ENCODE measurements at places on chromosomes 16 and 17.
A peak's percentile ranks its signal among the peaks of the same experiment; 100 is the strongest.

GRCh38 chr17:57379895-57380434 lies 123.6 kb downstream of the MSI2 start:
- no peak for DNase-seq

DNA sequence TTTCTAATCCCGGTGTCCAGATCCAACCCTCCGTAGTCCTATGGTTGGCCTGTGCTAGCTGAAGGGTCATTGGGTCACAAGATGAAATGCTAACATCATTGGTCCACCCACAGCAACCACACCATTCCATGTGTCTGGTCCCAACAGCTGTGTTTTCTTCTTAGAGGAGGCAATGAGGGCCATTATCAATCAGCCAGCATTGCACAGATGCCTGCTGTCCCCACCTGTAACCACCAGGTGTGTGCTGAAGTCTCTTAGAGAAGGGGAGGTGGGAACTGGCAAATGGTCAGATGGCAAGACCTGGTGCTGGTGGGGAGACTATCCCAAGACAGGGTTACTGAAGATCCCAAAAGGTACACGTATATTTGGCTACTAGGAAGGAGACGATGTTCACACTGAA lies 37.4 kb downstream of the HIC1 start:
- DNase-seq: no peak

DNA sequence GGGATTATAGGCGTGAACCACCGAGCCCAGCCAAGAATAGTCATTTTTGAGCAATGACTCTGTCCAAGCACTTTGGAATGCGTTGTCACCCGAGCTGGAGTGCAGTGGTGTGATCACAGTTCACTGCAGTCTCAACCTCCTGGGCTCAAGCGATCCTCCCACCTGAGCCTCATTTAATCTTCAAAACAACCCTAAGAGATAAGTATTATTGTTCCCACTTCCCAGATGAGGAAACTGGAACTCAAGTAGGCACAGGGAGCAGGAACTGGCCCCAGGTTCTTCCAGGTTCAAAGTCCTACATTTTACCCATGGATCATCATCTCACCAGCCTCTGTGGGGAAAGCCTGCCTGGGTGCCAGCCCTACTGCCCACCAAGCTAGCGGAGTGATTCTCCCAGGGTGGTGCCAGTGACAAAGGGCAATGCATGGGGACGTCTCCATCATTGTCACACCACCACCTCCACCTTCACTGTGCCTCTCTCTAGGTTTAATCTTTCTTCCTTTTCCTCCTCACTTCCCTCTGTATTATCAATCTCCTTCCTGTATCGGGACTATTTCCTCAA lies 11.3 kb upstream of the RNF157 start:
- no peak for DNase-seq

- DNase-seq: peak; percentile 87
Observed at GRCh38 chr16:56576585-56577299, 11.9 kb downstream of the MT4 start.

- peak; percentile 70 for DNase-seq
Observed at GRCh38 chr17:57461082-57461481, 204.8 kb downstream of the MSI2 start.

GRCh38 chr16:15552507-15552906 lies 90.4 kb downstream of the MARF1 start:
- peak; percentile 37 for DNase-seq

DNA sequence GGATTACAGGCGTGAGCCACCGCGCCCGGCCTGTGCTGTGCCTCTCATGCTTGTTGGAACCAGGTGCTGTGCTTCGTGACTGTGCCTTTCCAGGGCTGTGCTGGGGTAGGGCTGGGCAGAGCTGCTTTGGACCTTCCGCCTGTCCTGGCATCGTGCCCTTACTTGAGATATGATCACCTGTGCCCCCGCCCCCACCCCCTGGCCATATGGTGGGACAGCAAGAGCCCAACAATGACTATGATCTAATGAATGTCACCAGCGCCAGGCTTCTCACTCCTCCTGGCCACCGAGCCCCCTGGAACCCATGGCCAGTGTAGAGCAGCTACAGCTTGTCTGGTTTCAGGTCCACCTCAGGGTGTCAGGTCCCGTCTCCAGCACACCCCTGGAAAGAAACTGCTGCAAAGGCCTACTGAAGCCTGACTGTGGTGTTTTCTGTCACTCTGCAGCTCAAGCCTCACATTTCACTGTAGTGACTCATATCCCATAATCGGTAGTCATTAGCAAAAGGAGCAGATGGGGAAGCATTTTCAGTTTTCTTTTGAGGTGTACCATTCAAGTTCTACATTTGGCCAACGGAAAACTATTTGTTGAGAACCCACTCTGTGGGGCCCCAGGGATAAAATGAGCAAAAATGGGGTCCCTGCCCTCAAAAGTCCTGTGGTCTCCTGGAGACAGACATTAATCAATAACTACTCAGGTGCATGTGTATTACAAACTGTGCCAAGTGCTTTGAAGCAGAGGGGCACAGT lies 22.1 kb downstream of the FCSK start:
- DNase-seq: peak; percentile 68

- no peak for DNase-seq
Observed at GRCh38 chr17:41919165-41919817, 540 bp upstream of the ACLY start.

GRCh38 chr17:38534498-38534885 lies 71.3 kb downstream of the SRCIN1 start:
- no peak for DNase-seq

- no peak for DNase-seq
Observed at GRCh38 chr16:76511203-76511602, 234.0 kb downstream of the CNTNAP4 start.

- no peak for DNase-seq
Observed at GRCh38 chr16:11215935-11216556, 40.0 kb downstream of the SOCS1 start.

DNA sequence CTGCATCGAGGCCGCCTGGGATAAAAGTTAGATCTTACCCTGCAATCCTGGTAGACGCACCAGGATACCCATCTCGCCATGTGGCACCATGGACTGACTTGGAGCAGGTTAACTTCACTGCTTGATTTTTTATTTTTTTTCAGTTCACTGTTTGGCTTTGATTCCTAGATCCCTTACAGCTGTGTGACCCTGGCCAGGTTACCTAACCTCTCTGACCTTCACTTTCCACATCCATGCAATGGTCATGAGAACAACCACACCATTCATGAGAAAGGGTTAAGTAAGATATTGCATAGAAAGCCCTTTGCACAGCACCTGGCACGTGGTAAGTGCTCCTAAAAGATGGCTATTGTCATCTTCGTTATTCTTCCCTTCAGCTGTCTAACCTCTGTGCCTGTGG lies 230.5 kb downstream of the SOX9 start:
- DNase-seq: no peak

DNA sequence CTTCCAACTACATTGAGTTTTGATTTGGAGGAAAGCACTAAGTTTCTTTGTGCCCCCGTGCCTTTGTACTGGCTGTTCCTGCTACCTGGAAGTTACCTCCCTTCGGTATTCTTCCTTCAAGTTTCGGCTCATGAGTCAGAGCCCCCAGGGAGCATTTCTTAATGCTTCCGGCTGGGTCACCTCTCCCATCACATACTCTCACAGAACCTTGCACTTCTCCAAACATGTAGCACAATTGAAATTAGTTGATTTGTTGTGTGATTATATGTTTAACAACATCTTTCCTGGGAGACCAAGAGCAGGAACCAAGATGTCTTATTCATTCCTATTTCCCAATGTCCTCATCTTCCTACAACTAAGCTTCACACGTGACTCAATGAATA lies 158.6 kb upstream of the CDH5 start:
- no peak for DNase-seq

GRCh38 chr17:50111673-50112655 lies 16.8 kb downstream of the PDK2 start:
- no peak for DNase-seq

DNA sequence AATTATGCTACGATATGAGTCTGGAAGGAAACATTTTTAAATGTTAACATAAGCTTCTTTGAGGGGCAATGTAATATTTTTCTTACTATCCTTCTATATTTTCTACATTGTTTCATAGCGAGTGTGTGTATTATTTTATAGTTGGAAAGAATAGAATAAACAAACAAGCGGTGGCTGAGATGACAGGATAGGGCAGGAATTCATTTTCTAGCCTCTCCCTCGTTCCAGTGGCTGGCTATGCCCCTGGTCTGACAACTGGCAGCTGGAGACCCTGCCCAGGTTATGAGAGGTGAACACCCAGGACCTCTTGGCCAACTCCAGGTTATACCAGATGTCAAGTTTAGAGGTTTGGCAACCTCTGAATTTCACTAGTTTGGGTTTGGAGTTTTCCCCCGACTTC lies 14.5 kb upstream of the TNRC6C start:
- DNase-seq: no peak

GRCh38 chr17:55442462-55442861 lies 20.8 kb upstream of the MMD start:
- DNase-seq: no peak

- DNase-seq: no peak
Observed at GRCh38 chr17:39538866-39539265, 68.9 kb downstream of the NEUROD2 start.

GRCh38 chr17:10156599-10156947 lies 41.8 kb downstream of the GAS7 start:
- no peak for DNase-seq

GRCh38 chr17:61469949-61470348 lies 17.7 kb downstream of the TBX4 start:
- no peak for DNase-seq

DNA sequence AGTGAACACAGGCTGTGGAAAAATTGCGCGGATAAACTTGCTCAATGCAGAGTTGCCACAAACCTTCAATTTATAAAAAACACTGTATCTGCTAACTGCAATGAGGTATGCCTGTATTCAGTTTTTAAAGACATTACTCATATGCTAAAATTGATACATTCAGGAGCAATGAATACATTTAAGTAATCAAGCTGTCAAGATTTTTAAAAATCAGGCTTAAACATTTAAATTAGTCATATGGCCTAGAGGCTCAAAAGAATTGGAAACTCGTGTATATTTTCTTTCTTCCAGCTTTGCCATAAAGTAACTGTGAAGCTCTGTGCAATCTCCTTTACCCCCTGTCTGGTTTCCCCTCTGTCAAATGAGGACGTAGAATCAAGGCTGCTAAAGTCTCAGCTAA lies 4.1 kb downstream of the SYNRG start:
- DNase-seq: no peak

DNA sequence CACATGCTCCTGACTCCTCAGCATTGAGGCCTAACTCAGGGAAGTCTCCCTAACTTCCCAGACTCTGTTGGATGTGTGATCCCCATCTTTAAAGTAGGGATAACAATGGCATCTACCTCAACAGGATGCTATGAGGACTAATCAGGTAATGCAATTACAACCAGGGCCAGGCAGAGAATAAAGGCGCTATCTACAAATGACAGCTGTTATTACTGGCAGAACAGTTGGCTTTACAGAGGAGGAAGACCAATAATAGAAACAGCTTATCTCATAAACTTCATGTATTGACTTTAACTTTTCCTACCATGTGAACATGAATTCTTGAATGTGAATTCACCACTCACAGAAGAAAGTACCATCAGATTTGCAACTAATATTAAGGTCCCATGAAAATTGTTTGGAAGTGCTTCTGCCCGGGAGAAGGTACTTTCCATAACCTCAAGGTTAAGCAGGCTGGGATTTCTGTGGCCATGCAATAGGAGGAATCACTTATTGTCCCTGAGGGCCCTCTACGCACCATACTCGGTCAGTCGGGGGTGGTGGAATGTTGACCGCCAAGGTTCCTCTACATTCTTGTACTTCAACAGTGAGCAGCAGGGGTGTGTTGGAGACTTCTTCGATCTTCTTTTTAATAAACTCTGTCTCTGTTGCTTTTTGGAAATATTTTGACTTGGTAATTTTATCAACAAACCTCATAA lies 22.6 kb upstream of the ERN1 start:
- DNase-seq: no peak

- no peak for DNase-seq
Observed at GRCh38 chr17:59372138-59372751, 40.8 kb downstream of the YPEL2 start.

DNA sequence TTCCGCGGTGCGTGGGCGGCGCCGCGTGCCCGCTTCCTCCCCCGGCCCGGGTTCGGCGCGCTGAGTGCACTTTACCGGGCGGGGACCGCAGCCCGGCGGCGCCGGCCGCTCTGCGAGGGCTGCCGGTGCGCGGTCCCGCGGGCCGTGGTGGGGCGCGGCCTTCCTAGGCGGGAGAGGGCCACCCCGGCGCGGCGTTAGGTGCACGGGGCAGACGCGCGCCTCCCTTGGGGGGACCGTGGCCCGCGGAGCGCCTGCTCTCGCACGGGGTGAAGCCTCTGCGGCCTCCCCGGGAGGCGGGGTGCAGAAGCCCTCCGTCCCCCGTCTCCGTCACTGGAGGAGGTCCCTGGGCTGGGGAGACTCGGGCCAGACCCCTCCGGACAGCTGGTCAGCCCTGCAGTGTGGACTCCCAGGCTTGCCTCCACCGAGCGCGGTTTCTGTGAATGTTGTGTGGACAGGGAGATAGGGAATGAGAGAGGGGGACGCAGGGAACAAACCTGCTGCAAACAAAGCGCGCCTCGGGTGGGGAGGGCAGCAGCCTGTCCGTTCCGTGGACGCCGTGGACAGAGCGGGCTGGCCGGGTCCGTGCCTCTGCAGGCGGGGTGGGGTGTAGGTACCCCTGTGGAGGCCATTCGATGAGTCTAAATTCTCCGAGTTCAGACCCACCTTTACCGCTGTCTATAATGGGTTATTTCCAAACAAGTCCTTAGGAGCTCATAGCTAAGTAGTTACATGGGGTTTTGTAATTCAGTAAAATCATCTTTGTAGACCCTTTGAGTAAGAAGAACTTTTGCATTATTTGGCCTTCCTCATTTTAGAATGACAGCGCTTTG lies 721 bp downstream of the TBCD start:
- DNase-seq: no peak

- no peak for DNase-seq
Observed at GRCh38 chr17:8274816-8275215, 13.7 kb upstream of the RANGRF start.

DNA sequence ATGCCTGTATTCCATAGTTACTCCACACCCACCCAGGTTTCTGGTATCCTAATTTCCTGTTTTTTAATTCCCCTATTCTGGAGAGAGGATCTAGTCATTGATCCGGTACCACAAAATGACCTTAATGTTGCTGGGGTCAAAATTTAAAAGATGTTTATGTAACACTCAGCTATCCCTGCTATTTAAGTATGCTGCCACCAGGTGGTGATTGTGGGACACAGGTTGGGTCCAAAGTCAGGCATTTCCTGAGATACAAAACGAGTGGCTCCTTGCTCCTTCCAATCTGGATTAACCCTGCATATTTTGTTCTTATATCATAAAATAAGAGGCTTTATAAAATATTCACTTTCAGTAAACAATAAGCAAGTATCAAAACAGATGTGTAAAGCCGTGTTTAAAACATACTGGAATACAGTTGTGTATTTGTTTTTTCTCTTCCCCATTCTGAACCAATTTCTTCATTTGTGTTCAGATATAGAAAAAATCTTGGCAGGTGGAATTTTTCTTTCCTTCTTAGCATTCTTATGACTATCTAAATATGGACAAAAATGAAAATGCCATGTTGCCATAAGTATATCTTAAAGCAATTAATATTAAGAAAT lies 16.3 kb downstream of the HS3ST4 start:
- no peak for DNase-seq

GRCh38 chr16:87929986-87930385 lies 6.3 kb downstream of the CA5A start:
- no peak for DNase-seq

All from activated T-cell treated with anti-CD3 and anti-CD28 coated beads, Interleukin-2, amount 50 U/mL, for 48 hours (primary cell).